ENCODE measurements at places on chromosomes 13 and 19. TPM values are rescaled to one million over a fixed set of nuclear protein-coding genes. Genes with fewer than 3 reads are reported as not detected.
A peak's percentile ranks its signal among the peaks of the same experiment; 100 is the strongest.

S1PR4 gene
- total RNA-seq, result not detected

SLC7A10 gene
- total RNA-seq, result not detected

C3 gene
- total RNA-seq, result 2.1 TPM

DNA sequence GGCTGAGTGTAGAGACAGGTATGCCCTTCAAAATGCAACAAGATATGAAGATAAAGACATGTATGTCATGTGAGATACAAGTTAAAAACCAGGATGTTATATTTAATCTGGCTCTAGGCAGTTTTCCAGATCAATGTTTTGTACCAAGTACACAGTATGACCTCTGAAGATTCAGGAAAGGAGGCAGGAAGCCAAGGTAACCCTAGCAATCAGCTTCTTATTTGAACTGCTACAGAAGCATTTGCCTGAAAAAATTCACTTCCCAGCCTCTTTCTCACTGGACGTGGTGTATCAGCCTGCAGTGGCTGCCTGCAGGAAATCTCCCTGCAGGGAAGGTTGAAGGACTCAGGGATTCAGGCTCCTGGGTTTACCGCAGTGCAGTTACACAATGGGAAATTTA, 24.1 kb downstream of the OLFM4 start:
- peak; percentile 8 for DNase-seq

DNA sequence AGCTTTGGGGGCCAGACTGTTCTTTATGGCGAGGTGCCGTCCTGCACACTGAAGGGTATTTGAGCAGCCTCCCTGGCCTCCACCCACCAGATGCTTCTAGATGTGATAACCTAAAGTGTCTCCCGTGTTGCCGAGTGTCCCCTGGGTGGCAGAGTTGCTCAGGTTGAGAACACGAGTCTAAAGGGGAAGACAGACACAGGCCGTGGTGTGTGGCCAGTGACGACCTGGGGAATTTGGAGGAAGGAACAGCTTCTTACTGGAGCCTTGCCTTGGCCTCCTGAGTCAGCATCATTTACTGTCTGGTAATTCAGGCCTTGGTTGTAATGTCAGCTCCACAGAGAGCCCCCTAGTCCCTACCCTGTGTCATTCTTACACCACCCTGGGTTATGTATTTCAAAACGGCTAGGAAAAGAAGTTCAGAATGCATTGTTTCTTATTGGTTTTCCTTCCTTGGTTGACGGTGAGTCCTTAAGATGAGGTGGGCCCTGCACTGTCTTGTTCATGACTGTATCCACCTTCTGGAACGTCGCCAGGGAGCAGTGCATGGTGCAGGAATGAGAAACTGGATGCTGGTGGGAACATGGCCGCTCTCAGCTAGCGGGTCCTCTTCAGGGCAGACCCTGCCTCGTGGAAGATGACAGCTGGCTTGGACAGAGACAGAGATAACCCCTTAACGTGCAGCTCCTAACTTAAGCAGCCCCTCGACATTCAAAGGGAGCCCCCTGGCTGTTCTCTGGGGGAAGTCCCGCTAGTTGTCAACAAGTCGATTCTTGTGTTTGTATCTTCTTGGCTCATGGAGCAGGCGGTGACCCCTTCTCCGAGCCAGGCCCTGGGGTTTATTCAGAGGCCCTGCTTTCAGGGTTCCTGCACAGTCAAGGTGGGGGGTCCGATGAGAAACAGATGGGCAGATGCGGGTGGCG, 7.2 kb downstream of the SIN3B start:
- DNase-seq, result peak; percentile 45

DNA sequence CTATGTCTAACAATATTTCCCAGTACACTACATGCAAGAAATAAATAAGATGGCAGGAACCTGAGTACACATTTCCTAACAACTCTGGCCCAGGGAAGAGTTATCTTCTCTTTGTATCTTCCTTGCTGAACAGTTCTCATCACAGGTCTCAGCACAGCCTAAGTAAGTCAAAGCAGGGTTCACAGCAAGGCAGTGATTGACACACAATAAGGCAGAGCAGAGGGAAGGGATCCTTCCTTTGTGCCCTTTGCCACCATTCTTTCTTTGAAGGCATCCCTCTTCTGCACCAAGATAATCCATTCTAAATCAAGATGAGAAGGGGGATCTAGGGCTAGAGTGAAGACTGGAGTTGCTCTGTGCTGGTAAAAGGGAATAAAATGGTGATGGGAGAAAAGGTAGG, 73.4 kb upstream of the TRPC4 start:
- no peak for DNase-seq

DNA sequence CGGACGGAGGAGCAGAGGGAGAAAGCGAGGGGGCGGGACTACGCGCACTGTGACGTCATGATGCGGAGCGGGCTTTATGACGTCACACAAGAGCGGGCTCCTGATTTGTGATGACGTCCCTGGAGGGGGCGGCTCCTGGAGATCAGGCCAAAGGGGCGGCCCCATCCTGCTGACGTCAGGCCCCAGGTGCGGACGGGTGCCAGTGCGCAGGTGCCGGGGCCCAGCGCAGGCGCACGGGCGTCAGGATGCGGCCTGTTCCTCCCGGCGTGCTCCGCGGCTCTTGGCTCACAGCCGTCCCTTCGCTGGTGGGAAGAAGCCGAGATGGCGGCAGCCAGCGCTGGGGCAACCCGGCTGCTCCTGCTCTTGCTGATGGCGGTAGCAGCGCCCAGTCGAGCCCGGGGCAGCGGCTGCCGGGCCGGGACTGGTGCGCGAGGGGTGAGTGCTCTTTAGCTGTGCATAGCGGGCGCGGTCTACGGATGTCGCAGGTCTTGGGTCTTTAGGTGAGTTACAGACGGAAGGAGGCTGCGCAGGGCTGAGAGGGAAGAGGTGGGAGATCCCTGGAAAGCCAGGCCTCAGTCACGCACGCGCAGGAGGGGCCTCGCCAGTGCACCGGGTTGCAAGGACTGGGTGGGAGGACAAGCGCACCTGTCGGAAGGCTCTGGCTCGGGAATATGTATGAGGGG, at the start of the genes EMC10 and GARIN5A:
TSS of gene EMC10 (plus strand) at position 284 of the 683 bp plus-strand sequence. CDS start at position 322, 38 bp downstream.
TSS of gene GARIN5A (minus strand) at position 625 of the 683 bp plus-strand sequence. CDS start at position 165, 460 bp downstream.
- peak; percentile 90 for DNase-seq

DNA sequence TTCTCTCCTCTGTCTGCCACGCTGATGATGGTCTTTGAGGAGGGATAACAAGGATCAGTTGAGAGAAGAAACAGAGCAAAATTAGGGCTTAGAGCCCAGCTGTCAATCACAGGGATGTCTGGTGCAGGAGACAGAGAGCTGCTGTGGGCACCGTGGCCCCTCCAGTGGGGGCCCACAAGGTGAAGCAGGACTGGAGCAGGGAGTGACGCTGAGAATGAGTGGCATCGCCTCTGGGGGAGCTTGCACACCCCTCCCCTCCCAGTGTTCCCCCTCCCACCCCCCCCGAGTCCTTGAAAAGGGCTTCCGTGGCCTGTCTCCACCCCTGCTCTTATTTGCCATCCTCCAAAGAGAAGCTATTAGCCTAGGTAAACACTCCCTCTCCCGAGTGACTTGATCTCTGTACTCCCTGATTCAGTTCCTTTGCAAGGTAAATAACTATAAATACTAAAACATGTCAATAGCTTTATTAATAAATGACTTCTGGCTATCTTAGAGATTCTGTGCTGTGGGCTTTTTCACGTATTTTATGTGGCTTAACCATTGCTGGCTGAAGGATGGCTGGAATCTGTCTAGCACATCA, 440.0 kb downstream of the ZNF536 start:
- no peak for DNase-seq

DNA sequence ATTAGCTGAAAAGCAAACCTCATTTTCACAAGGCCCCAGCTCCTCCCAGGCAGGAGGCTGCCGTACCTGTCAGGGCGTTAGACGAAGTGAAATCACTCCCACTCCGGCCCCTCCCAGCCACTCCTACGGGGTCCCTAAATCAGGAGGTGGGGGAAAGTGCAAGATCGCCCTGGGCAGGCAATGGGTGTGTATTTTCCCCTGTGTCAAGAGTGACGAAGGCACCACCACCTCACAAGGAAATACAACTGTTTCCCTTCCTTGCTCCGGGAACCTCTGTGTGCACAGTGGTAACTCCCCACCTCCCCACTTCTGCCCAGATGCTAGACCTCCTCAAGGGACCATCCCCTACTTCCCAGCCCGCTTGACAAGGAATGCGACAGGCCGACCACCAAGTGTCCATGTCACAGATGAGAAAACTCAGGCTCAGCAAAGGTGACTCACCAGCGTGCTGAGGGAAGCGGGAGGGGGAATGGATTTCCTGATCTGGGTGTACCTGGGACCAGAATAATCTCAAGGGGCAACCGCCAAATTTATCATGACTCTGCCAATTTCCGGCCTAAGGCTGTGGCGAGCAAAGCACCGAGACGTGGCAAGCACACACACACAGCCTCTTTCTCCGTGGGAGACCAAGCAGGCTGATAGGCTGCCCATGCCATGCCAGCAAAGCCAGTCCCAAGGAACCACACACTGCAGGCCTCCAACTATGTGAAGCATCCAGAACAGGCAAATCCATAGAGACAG, 7.3 kb downstream of the PPP6R1 start:
- DNase-seq, result no peak

DNA sequence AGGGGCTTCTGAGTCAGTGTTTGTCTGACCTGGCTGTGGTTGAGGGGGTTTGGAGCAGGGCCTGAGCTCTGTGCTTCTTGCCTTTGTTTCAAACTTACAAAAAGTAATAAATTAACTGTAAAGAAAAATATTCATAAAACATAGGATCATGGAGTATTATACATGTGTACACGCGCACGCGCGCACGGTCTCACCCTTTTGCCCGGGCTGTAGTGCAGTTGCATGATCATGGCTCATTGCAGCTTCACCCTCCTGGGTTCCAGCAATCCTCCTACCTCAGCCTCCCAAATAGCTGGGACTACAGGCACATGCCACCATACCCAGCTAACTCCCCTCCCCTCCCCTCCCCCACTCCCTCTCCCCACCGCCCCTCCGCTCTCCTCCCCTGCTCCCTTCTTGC, 23.5 kb downstream of the TDRD12 start:
- DNase-seq, result no peak

- peak; percentile 68 for DNase-seq
Observed at GRCh38 chr13:99176309-99177276, 24.1 kb upstream of the UBAC2 start.

- no peak for DNase-seq
Observed at GRCh38 chr13:36101157-36101556, 30.0 kb downstream of the DCLK1 start.

DNA sequence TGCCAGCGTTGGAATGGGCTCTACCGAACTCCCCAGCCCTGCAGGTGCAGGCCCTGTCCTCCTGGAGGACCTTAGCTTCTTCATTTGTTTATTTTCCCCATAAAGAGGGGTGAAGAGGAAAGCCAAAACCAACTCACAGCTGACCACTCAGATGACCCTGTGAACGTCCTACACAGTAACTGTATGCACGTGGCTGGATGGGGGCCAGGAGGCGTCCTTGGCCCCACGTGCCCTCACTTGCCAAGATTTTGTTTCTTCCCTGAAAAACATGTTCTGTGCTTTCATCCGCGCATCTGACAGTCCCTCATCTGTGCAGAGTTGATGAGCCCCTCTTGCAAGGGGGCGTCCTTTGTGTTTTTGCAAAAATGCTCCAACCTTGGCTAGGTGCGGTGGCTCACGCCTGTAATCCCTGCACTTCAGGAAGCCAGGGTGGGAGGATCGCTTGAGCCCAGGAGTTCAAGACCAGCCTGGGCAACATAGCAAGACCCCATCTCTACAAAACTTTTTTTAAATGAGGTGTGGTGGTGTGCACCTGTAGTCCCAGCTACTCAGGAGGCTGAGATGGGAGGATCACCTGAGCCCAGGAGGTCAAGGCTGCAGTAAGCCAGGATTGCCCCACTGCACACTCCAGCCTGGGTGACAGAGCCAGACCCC, 5.3 kb upstream of the TEKTIP1 start:
- no peak for DNase-seq

GRCh38 chr19:49417088-49417487, 6.2 kb downstream of the PTH2 start:
- DNase-seq, result no peak

DNA sequence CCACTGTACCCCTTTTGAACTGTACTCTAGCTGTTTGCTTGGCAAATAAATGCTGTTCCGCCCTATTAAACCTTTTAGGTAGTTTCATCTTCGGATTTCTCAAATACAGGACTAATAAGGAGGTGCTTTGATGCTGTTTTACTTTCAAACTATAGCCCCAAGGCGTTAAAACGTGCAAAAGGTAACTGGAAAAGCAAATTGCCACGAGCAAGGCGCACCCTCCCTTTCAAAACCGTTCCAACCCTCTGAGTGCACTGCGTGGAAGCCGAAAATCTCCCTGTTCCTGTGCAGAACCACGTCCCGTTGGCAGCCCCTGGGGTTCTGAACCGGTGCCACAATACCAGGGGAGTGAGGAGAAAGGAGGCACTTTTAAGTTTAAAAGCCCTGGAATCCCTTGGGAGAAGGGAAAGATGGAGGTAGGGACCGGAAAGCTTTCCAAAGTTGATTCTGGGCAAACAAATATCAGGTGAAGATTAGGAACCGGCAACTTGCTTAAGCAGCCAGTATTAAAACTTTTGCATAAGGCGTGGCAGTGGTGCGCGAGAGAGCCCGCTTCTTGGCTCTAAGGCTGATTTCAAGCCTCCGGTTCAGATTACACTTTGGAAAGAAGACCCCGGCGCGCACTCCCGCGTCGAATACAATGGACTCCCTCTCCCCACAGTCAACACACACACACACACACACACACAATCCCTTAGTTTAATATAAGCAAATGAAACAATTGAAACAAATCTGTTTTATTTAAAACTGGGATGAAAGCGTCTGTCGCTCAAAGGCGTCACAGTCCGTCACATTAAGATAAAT, 9.5 kb downstream of the POU4F1 start:
- DNase-seq, result no peak

DNA sequence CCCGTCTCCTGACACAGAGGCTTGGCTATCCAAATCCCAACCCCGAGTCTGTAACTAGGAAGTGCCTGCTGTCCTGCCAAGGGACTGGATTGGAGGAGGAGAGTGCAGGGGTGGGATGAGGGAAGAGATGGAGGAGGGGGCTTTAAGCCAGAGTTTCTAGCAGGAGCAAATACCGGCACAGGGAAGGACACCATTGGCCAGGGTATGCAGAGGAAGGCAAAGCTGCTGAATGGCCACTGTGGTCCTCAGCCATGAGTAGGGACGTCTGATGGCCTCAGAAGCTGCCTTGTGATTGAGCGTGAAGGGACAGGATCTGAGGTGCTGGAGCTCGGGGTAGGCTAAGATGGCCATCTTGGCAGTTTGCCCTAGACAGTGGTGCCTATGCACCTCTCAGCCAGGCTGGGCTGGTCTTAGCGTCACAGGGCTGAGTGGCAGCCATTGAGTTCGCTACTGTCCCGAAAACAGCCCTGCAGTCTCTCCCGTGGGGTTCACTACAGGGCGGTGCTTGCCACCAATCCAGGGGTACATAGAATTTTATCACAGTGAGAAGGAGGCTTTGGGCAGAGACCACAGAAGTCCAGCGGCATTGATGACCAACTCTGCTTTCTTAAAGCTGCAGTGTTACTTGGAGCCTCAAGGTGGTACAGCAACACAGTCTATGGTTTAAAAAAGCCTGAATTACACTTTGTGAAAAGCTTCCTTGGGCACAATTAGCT, 61.8 kb downstream of the AKAP11 start:
- no peak for DNase-seq

GRCh38 chr19:38252385-38252784, 3.8 kb downstream of the PPP1R14A start:
- no peak for DNase-seq

DNA sequence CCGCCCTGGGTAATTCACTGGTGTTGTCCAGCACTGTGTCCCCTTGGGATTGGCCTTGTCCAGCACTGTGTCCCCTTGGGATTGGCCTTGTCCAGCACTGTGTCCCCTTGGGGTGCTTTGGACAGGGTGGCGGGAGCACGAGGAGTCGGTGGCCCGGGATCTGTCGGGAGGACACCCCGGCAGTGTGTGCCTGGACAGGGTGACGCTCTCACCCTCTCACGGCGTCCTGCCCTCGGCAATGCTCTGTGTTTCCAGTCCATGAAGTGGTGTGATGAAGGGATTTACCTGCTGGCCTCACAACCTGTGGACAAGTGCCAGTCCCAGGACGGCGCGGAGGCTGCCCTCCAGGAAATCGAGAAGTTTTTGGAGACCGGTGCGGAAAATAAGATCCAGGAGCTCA, 29.9 kb upstream of the F7 start:
- no peak for DNase-seq
